ENCODE measurements at places on chromosomes 2 and 18.

- no peak for DNase-seq
Observed at GRCh38 chr18:21167641-21168377, 56.2 kb upstream of the ROCK1 start.

DNA sequence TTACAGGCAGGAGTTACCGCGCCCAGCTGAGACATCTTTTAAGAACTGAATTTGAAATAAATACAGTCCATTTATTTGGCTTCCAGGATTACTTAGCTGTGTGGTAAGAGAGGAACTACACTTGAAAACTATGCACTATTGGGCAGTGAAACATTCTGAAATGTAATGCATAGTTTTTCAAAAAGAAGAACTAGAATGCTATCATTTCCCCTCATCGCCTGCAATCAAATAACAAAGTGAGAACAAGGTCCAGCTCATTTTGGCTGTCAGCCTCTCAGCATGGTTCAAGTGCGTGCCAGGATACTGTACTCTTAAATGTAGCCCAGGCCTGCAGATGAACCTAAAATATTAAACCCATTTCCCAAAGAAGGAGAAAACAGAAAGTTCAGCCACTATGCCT is 76.6 kb upstream of the ARL5A start:
- DNase-seq: no peak

DNA sequence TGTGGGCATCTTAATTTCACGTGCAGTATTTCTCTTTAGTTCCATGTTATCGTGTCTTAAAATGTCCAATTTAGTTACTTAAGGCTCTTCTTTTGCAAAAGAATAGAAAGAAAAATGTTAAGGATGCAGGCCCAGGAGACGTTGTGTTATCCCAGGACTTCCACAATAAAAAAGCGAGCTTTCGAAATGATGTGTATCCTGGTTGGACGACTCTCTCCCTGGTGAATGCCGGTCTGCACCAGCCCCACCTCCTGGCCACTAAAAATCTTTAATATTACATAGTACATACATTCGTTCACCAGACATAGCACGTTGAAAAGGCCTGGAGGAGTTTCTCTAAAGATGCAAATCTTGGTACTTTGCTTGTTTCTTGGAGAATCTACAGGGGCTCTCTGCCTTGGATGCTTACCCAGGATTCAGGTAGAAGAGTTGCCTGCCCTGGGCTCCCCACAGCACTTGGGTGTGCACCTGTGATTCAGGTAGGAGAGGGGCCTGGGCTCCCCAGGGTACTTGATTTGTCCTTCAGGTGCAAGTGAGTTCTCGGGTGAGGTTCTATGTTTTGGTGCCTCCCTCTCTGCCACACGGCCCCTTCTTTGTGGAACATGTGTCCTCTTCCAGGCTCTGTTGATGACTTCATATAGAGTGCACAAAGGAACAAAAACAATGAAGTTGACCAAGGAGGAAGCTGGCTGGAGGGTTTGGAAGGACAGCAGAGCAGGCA is 26.6 kb downstream of the TWIST2 start:
- no peak for DNase-seq

- DNase-seq: no peak
Observed at GRCh38 chr18:56929886-56930285, 217.0 kb upstream of the BOD1L2 start.

GRCh38 chr2:121235542-121235941 is 49.5 kb downstream of the TFCP2L1 start:
- DNase-seq: no peak

DNA sequence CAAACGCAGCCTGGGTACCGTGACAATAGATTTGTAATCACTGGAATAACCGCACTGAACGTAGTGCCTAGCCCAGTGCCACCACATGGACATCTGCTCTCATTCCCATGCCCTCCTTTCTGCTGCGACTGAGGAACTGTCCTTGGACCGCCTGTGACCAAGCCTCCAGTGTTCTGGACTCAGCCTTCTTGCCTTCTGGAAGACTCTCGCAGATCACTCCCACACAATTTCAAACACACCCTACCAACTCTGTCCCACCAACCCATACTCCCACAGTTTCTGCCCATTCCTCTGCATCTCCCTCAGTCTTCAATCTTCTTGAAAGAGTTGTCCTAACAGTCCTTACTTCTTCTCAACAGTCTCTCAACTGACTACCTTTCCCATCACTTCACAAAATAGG is 2.1 kb downstream of the RNF149 start:
- no peak for DNase-seq

DNA sequence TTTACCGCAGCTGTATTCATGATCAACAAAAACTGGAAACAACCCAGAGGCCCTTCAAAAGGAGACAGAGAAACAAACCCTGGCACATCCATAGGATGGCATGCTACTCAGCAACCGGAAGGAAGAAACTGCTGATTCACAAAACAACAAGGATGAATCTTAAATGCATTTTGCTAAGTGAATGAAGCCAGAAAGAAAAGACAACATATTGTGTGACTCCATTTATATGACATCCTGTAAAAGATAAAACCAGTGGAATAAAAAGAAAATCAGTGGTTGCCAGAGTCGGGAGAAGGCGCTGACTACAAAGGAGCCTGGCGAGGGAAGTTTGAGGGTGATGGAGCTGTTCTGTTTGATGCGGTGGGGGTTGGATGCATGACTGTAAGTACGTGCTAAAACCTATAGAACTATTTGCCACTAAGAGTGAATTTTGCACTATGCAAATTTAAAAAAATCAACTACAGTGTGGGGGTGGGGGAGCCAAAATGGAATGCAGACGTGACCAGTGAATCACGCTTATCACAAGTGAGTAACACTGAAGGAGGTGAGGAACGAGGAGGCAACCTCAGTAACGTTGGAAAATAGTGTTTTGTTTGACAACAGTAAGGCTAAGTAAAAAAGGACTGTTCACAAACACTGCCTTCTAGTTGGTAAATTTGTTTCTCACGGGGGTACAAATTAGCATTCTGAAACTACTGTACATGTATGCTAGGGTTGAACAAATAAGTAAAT is 108.9 kb downstream of the INHBB start:
- DNase-seq: no peak

- no peak for DNase-seq
Observed at GRCh38 chr18:7190547-7191156, 40.2 kb upstream of the LRRC30 start.

DNA sequence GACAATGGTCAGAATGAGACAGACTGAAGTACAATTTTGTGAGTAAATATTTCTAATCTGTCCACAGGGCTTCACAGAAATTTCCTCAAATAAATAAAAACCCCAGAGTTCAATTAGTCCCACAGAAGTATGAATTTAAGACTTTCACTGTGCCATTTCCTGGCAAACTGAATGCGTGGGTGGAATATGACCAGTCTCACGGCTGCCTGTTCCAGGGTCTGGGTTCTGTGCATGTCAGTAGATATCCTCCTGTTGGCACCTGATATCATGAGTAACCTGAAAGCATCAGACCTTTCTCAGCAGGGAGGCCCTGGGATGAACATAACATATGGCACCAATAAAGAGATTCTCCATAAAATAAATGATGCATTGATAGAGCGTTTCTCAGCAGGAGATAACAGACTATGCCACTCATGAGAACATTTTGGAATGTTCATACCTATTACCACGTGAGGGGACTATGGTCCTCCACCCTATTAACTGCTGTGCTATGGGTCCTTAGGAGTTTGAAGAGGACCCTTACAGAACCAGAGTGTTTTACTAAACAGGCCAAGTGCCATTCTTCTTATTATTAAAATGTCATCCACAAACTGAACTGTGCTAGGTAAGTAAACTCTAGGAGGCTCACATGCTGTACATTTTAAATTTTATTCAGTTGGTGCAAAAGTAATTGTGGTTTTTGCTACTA is 10.6 kb upstream of the MALL start:
- DNase-seq: no peak

- DNase-seq: no peak
Observed at GRCh38 chr18:53698907-53699306, 525.6 kb downstream of the MBD2 start.

DNA sequence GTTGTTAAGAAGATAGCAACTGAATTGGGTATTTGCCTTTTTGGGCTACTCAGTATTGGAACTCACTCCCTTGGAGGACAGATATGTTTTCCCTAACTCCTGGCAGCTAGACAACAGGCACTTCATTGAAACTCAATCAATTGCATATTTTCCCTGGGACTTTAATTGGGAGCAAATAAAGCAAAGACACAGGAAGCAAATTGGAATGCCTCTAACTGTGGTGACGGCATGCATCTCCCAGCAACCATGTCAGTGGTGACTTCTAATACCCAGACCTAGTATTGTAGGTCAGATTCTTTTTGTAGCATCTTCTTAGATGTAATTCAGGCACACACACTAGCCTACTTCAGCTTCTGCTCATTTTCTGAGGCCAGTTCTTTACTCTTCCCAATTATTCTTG is 164.2 kb upstream of the SETBP1 start:
- DNase-seq: no peak

DNA sequence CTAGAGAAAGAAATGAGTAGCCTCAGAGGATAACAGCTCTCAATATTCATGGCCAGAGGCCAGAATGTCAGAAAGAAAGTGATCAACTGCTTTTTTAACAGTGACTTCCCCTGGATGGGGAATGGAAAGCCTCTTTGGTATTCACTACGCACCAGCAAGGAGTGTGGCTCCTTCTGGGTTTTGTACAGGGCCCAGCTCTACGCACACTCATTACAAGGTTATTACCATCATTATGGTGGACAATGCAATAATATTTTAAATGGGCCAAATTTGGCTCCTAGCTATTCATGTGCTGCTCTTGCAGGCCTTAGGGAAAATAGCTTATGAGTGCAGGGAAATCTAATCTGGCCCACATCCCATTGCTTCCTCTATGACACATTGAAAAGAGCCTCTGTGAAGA is 1149.5 kb upstream of the FANCL start:
- DNase-seq: no peak

- no peak for DNase-seq
Observed at GRCh38 chr2:234533626-234534025, 36.7 kb upstream of the ARL4C start.

DNA sequence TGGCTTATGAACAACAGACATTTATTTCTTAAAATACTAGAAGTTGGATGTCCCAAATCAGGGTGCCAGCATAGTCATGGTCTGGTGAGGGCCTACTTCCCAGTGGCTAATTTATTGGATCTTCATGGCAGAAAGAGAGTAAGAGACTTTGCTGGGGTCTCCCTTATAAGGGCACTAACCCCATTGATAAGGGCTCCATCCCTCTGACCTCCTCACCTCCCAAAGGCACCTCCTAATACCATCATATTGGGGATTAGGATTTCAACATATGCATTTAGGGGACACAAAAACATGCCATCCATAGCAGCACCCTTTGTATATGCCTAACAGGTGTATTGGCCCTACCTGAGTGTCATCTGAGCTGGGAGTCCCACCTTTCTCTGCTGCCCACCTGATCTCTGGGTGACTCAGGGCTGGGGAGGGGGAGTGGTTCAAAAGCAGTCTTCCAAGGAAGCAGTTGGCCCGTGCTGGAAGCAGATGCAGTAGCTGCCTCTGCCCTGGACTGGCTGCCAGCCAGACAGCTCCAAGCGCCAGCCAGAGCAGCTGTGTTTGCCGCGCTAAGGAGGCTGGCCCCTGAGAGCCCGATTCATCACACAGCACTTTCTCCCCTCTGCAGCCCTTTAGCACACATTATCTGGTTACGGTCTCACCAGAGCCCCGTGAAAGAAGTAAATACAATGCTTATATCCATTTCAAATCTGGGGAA is 84.6 kb downstream of the SMAD7 start:
- no peak for DNase-seq

DNA sequence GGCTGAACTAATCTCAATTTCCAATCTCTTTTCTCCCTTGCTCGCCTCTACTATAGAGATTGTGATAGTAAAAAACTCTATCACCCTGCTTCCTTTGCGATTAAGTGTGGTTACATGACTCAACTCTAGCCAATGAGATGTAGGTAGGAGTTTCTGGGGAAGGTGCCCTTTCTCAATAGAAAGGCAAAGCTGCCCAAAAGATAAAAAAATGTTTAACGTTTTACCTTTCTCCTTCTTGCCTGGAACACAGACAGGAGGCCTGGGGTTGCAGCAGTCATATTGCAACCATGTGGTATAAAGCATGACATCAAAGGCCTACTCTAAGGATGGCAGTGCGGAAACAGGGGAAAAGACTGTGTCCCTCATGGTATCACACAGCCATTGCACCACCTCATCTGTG is 31.5 kb downstream of the TMEM37 start:
- no peak for DNase-seq

DNA sequence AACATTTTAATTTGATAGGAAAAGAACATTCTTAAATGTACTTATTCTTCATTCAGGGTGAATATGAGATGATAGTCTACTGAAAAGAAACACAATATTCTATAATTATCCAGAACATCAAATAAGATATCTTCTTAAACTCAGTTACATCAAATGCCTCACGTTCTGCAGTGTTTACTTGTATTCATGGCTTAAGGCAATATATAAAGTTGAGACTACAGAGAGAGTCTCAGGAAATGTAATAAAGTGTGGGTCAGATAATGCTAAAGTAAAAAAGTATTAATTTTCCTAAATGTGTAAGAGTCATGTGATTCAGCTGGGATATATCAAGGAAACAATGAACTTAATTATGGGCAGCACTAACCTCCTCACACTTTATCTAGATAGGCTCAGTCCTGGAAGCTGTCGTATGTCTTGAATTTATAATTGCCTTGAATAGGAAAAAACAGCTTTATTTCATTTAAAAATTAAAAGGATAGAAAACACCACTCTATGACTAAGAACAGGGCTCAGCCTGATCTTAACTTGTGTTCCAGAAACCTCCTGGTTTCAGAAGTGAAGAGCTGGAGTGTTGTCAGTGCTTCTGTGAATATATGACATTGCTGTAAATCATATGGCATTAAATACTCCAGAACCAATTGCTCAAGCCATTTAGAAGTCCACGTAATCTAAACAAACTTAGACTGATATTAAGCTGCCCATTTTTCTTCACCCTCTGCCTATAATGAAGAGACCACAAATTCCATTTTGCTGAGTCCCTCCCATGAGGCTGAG is 240.2 kb downstream of the FSIP2 start:
- DNase-seq: no peak

GRCh38 chr2:68418855-68419254 is 48.2 kb downstream of the FBXO48 start:
- DNase-seq: no peak

DNA sequence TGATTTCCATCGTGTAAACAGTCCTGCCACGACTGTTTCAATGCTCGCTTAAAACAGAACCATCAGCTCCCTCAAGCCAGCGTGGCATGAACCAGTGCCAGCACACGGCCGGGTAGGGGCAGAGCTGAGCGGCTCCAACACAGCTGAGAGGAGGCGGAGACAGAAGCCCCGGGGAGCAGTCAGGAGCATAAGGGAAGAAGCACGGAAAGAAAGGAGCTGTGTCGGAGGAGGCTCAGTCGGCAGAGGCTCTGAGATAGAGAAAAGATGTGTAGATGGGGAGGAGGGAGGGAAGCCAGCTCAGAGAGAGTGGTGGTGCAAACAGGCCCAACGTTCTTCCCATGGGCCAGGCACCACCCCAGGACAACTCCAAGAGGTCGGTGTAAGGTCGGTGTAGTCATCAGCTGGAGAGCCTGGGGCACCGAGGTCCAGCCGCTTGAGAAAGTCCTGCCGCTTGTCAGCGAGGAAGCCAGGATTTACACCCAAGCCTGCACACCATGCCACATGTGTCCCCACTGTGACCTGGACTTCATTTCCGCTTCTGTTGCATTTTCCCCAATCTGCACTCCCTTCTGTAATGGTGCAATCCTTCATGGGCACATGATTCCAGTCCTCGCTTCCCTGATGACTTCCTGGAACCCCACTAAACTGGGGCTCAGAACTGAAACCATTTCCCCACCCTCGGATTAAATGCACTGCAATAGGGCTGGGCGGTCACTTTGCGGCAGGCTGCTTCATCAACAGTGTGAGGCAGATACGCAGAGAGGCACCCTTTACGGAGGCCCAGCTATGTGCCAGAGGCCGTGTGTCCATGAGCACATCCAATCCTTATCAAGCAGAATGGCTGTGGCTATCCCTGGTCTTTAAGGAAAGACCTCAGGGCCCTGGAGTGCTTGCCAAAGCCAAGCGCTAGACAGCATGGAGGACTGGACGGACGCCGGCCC is 43.5 kb downstream of the CYP27C1 start:
- no peak for DNase-seq
